Fibroblast of skin of abdomen (primary cell): ENCODE measurements at places on chromosomes 12 and 14.

- DNase-seq: peak; percentile 52
Observed at GRCh38 chr12:4089956-4090355, 183.6 kb upstream of the CCND2 start.

DNA sequence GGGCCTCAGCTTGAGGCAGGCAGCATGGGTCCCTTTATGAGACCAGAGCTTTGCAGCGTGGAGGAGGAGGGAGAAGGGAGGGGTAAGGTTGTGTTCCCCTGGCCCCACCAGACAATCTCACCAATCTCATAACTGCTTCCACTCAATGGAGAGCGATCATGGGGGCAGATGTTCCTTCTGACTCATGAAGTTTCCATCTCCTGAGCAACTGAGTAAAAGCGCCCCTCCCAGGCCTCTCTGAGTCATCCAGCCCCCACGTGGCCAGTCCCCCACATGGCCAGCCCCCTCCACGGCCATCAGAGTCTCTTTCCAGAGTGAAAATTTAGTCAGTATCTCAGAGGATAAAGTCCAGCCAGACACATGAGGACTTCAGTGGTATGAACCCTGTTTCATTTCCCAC lies 39.2 kb upstream of the PLXNC1 start:
- peak; percentile 64 for DNase-seq

DNA sequence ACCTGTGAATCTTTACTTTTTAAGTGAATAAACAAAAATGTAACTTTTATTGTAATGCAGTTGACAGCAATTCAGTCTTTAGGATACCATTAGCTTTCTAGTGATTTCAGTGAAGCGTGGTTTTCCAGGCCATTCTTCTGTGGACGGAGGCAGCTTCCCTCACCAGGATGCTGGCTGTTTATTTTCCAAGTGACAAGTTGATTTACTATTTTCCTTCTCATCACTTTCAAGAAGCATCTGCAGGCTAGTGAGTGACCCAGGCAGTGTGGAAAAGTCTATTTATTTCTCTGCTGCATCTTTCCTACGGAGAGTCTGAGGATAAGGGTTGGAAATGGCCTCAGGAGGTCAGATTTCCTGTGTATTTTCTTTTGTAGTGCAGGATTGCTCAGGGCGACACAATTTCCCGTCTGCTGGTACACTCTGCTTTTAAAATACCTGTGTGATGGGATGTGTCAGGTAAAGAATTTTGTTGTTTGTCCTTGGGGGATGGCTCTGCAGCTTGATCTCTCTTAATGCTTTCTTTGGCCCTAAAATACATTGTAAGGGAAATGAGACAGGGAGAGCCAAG lies 467.8 kb downstream of the NRXN3 start:
- DNase-seq: no peak

DNA sequence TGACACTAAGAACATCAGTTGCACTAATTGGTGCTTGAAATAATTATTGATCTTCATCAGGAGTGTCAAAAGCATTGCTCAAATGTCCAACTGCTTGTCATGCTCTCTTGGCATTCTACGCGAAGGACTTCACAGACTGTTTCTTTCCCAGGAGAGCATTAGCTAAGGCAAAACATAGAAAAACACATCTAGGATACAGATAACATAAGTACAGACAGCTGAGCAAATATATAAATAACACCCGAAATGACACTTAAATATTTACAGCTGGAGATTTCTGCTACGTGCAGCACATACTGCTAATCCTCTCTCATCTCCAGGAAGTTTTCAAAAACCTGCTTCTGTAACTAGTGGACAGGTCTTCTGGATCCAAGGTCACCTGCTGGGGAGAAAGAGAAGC lies 120.0 kb upstream of the PRMT8 start:
- DNase-seq: no peak

DNA sequence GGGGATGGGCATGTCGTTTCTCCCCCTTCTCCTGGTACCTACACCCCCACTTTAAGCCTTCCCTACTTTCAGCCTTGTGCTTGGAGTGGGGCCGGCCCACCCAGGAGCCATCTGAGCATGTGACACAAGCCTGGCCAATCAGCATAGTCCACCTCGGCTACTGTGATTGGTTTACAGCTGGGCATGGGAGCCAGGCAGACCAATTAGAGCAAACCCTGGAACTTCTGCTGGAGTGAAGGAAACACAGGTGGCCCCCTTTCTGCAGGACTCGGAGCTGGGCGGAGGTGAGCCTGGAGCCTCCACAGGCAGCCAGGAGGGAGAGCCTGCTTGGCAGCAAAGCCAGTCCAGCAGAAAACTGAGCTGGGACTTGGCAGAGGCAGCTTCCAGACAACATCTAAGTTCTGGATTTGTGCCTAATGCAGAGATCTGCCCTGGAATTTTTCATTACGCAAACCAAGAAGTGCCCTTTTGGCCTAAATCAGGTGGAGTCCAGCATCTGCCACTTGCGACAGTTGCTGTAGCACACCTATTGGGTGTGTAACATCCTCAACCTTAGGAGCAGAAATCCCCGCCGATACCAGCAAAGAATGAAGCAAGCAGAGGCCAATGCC lies 59.5 kb downstream of the SCARB1 start:
- no peak for DNase-seq

- no peak for DNase-seq
Observed at GRCh38 chr14:103916636-103917262, 11.5 kb upstream of the TDRD9 start.

DNA sequence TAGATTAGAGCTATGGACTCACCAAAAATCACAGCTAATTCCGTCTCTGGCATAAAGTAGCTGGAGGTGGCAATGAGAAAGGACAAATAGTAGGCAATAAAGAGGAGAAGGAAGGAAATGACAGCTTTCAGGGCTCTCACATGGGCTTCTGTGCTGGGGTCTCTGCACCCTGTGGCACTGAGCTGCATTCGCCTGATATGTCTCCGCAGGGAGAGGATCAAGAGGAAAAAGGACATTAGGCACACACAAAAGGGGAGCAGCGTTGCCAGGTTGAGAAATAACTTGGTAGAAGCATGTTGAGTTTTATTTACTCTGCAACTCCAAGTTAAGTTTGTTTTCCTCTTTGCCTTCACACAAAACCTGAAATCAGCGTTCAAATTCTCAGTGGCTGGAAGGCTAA lies 686 bp downstream of the TAS2R7 start:
- DNase-seq: no peak

DNA sequence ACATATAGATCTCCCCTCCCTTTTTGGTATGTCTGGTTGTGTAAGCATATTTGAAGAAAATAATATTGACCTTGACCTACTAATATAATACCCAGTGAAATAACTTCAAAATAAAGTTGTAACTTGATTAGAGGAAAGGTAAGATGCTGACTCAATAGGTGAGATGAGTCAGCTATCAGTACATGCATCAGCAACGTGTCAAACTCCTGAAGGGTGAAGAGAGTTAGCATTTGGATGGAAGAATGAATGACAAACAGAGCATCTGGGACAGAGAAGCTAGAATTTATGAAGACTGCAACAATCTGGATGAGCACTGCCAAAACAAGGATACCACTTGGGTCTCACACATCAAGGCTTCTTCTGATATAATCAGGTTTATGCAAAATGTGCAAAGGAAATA lies 74.9 kb downstream of the PPP2R5E start:
- DNase-seq: no peak

GRCh38 chr12:92701441-92701840 lies 1.3 kb upstream of the PLEKHG7 start:
- DNase-seq: no peak

- DNase-seq: no peak
Observed at GRCh38 chr14:75563931-75564330, 14.5 kb upstream of the FLVCR2 start.

DNA sequence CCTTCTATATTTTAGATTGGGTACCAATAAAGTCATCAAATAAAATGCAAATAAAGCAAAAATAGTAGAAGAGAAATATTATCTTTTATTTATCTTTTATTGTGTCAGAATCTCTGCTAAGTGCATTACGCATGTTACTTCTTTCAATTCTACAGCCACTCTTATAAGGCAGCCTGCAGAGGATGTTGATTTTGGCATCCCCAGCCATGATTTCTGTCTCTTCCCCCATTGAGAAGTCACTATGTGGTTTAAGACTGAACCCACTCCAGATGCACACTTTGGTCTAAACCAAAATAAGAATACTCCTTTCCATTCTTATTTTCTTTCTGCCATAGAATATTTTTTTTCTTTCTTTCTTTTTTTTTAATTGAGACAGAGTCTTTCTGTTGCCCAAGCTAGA lies 56.0 kb upstream of the ACSS3 start:
- no peak for DNase-seq

DNA sequence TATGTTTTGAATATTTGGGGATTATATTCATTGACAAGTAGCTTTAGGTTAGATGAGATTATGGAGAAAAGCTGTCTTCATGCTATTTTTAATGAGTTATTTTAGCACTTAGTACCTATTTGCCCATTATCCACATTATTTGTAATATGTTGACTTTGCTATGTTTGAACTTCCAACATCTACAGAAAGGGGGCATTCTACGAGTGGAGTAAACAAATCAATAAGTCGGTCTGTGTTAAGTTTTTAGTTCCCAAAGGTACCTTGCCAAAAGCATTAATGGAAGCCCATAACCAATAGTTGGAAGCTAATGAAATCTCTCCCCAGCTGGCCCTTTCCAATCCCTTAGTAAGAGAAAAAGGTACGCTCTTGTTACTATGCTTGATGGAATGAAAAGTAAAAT lies 250.0 kb upstream of the E2F7 start:
- DNase-seq: no peak

DNA sequence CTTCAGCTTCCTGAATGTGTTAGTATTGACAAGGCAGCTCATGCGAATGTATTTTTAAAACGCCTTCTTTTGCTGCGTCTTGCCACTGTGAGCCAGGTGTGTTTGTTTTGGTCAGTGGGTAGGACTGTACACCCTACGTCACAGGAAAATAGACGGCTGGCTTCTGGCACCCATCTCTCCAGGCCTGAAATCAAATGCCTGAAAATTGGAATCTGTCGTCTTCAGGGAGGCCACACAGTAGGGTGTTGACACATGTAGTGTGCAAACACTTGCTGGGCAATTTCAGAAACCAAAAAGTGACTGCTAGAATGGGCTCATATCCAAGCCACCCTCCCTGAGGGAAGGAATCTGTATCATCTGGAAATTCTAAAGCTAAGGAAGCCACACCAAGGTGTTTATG lies 209.3 kb downstream of the TTC8 start:
- DNase-seq: no peak

DNA sequence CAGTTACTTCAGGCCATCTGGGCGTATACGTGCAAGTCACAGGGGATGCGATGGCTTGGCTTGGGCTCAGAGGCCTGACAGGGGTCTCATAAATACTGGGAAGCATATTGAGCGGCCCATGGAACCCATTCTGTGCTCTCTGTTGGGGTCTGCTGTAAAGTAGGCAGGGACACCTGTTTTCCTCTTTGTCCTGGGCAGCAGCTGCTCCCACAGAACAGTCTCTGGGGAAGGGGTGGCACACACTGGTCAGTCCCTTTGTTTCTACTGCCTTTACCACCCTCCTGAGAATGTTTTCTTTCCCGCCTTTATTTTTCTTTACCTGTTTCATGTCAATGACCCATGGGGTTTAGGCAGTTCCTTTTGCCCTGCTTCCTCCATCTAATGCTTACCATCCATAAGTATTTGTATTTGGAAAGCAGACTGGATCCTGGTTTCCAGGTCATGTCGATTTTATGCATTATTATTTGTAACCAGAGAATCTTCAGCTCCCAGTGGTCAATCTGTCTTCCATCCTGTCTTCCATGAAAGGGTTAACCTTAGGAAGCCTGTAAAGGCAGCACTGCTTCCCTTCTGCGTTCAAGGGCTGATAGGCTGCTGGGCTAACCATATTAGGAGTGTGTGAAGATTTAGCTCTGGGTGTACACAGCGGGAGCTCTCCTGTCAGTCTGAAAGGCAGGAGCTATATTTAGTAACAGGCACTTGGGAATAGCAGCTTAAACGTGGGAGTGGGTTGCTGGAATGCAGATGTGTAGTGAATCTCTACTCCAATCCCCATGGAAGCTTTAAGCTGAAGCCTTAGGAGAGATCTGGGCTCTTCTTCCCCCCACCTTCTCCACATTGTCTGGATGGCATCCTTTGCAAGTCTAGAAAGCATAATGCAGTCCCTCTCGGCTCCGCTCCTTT lies 124.0 kb downstream of the DYRK2 start:
- DNase-seq: peak; percentile 82

GRCh38 chr14:22979748-22980392 lies 2.5 kb downstream of the AJUBA start:
- no peak for DNase-seq

GRCh38 chr14:99321955-99322730 lies 50.1 kb upstream of the BCL11B start:
- no peak for DNase-seq

DNA sequence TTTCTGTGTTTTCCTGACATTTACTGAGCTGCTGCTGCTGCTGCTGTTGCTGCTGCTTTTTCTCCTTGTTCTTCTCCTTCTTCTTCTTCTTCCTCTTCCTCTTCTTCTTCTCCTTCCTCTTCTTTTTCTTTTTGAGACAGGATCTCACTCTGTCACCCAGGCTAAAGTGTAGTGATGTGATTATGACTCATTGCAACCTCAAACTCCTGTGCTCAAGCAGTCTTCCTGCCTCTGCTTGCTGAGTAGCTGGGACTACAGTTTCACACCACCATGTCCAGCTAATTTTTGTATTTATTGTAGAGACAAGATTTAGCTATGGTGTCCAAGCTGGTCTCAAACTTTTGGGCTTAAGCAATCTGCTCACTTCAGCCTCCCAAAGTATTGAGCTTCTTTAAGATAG lies 95.8 kb downstream of the TMTC3 start:
- DNase-seq: peak; percentile 65

DNA sequence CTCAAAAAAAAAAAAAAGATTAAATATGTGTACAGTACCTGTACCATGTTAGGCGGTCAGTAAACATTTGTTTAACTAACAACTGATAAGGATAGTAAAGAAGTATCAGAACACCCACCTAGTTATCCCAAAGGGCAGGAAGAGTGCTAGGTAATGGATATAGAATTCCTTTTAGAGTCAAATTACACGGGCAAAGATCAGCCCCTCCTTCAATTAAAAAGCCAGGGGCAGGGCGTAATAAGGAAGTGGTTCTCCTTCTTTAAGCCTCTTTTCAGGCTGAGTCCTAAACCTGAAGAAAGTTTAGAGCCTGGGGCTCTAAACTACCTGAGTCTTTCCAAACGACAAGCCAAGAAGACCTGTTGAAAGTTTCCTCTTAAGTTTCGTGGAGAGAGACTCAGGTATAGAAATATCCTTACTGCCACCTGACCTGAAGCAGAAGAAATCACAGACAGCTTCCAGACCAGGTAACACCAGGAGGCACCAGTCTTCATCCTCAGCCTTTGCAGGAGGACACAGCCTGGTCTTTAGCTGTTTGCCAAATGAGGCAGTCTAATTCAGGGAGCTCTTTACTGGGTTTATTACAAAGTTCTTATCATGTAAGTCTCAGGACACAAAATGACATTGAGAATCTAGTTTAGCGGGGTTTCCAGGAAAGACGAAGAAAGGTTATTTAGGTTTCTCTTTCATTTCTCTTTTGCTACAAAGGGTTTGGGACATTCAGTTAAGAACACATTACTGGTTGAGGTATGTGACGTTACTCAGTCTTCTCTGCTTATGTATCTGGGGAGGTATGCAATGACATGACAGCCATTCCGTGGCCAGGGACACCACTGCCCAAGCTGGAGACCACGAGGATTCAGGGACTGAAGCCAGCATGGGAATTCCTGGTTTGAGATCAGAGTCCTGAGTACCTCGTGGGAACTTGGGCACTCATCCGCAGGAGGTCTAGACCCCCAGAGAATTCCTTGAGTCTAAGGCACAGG lies at the start of gene BCL2L14:
Gene BCL2L14, plus strand, starts transcription at position 266 of the 983 bp plus-strand sequence. CDS start 8,367 bp downstream, outside the sequence.
- DNase-seq: peak; percentile 13
